ENCODE measurements at places on chromosomes 6 and 20.

DNA sequence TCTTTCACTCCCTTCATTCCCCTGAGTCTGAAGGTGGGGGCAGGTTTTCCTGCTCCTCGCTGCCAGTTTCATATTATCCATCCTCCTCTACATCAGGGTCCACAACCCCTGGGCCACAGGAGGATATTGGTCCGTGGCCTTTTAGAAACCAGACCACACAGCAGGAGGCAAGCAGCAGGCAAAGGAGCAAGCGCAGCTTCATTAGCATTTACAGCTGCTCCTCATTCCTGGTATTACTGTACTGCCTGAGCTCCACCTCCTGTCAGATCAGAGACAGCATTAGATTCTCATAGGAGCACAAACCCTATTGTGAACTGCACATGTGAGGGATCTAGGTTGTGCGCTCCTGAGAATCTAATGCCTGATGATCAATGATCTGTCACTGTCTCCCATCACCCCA is 380.3 kb downstream of the ARHGAP18 start:
- DNase-seq, result no peak

- DNase-seq, result no peak
These were observed 99.0 kb downstream of the GMPR start for GRCh38 chr6:16337295-16337975.

DNA sequence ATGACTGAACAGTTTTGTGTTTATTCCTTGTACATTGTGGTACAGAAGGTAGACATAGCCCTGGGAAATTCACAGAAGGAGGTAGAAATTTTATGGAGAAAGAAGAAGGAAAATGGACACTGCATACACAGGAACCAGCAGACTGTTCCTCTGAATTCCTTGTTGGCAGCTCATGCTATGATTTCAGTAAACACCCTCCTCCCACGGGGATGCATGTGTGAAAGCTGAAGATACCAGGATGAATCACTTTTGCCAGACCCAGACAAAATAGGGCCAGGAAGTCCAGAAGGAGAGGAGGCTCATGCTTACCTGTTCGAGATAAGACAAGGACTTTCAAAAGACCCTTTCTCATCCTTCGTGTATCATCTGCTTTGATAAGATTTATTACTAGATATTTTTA is 110.3 kb upstream of the GGTLC1 start:
- DNase-seq, result no peak

GRCh38 chr20:34747479-34747878 is 43.3 kb downstream of the TP53INP2 start:
- no peak for DNase-seq

DNA sequence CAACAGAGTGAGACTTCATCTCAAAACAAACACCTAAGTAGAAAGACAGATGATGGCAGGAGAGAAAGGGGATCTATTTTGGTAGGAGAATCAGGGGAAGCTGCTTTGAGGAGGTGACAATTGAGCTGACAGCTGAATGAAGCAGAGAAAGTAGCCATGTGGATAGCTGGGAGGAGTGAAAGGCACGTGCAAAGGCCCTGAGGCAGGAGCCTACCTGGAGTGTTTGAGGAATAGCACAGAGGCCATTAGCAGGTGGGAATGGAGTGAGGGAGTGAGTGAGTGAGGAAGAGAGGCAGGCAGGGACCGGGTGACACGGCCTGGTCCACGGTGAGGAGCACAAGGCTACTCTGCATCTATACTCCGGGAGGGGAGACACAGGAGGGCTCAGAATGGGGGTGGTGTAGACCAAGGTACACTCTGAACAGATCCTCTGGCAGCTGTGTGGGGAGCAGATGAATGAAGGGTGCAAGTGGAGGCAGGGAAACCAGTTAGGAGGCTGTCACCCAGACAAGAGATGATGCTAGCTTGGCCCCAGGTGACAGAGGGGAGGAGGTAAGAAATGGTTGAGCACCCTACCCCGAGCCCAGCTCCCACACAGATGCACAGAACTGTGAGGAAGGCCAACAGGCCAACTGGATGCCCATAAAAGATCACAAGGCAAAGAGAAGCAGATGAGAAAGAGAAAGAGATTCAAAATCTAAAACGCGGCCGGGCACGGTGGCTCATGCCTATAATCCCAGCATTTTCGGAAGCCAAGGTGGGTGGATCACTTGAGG is 43.6 kb downstream of the NFATC2 start:
- DNase-seq, result no peak

DNA sequence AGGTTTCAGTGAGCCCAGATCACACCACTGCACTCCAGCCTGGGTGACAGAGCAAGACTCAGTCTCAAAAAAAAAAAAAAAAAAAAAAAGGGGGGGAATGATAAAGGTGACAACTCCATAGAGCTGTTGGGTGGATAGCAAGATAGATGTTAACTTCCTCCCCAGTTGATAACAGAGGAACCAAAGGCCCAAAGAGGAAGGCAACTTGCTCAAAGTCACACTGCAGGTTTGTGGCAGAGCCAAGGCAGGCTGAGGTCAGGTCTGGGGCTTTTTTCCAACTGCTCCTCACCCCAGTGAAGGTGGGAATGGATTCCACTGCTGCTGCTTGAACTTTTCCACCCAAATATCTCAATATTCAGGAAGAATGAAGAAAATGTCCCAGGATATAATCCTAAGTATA is 26.7 kb downstream of the HCK start:
- no peak for DNase-seq

GRCh38 chr6:52293067-52293466 is 8.5 kb upstream of the MCM3 start:
- DNase-seq, result no peak

- no peak for DNase-seq
These were observed 121.1 kb downstream of the FOXA2 start for GRCh38 chr20:22462975-22463914.

GRCh38 chr6:31354864-31355582 is 2.0 kb downstream of the HLA-B start:
- DNase-seq, result no peak

Measured in activated naive CD4-positive, alpha-beta T cell (primary cell).